ENCODE measurements at places on chromosomes 7 and 10.

GRCh38 chr10:118768041-118768919, 13.5 kb upstream of the CACUL1 start:
- no peak for DNase-seq

GRCh38 chr7:38669965-38670520, 38.9 kb upstream of the AMPH start:
- no peak for DNase-seq

GRCh38 chr10:126137562-126138221, 241.3 kb downstream of the FANK1 start:
- DNase-seq, result no peak

DNA sequence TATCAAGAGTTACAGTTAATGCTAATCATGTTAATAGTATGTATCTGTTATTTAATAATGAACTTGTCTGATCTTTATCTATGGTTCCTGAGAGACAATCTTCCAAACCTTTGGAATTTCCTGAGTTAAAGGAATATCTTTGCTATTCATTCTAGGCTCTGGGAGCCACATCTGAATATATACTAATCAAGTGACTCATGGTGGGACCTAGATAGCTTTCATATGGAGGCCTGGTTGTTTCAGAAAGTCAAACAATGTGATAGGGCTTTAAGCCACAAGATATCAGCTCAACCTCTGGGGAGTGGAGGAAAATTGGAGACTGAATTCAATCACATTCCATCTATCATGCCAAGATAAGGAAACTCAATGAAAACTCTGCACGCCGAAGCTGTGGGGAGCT, 746.4 kb downstream of the TNS3 start:
- no peak for DNase-seq

- DNase-seq, result no peak
These were observed 30.6 kb upstream of the FIGNL1 start for GRCh38 chr7:50480797-50481196.

- peak; percentile 7 for DNase-seq
These were observed at the start of gene FGL2 for GRCh38 chr7:77199013-77199966. FGL2 (minus strand) TSS chr7:77199819; CDS start chr7:77199793, 26 bp downstream.

Data from endothelial cell (in vitro differentiated cells).